ENCODE measurements at places on chromosomes 1 and 21.
A peak's percentile ranks its signal among the peaks of the same experiment; 100 is the strongest.

DNA sequence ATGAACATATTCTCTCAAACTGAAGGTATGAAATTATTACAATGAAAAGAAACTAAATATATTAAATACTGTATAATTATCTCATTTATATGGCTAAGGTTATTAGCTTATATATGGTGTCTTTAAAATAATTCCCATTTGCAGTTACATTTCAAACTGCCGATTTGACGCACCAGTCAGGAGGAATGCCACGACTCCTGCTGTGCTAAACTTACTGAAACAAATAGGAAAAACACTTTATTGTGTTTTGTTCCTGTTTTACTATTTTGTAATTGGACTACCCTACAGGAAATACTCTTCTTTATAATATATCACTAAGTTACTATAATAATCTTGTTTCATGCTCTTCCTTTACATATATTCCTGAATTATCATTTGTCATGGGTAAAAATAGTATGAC lies 117.8 kb downstream of the DPYD start:
- no peak for DNase-seq

DNA sequence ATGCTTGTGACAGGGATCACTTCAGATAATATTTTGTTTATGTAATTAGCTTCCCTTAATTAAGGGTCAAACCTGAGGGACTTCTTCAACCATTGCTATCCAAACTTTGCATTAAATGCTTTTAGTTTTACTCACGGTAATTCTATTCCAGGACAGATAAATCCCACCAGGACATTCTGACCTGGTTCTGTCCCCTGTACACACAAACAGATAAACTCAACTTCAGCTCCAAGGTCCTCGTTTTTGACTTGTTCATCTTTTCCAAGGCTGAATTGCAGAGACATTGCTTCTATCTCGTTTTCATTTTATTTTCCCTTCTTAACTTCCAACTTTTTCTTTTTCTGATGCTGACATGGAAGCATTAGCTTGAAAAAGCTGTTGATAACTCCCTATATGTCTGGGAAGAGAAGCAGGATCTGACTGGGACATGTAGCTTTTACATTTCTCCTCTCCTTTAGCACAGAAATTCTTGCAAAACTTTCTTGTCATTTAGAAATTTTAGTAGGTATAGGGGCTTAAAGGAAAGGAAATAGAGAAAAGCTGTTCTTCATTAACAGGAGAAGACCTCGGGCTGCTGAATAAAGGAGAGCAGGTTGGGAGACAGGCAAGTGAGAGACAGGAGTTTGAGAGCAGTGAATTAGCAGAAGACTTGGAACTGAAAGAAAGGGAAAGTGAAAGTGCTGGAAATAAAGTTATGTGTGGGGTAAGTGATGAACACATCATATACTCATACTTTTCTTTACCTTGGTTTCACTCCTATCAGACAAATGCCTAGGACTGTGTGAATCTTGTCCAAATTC lies 231.7 kb upstream of the B3GALT2 start:
- no peak for DNase-seq

DNA sequence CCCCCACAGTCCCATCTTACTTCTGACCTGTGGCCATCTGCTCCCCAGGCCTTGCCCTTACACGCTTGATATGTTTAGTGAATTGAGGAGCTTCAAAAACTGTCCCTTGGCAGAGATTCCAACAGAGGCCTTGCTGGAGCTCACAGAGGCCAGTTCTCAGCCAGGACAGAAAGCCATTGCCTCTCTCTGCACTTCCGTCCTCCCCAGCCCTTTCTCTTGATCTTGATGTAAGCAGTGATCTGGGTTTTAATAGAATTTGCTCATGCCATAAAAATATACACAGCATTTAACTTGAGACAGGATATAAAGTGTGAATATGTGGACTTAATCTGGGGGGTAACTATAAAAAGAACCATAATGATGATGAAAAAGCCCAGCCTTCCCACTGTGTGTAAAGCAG lies 453.5 kb downstream of the KIF26B start:
- DNase-seq, result no peak

DNA sequence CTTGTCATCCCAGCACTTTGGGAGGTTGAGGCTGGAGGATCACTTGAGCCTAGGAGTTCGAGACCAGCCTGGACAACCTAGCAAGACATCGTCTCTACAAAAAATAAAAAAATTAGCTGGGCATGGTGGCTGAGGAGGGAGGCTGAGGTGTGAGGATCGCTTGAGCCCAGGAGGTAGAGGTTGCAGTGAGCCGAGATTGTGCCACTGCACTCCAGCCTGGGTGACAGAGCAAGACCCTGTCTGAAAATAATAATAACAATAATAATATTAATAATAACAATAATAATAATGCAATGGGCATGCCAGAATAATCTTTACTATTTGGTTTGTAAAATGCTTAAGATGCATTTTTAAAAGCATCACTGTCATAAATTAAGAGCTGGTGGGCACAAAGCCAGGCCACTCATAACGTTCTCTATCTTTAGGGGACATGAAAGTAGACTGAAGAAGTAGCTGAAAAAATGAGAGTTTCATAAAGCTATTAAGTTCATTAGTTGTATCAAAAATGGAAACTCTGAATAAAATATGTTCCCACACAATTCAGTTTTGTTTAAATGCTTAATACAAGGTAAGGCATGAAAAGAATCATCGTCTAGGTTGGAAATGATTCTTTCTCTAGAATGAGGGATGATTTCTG lies 51.6 kb upstream of the ITPKB start:
- no peak for DNase-seq

DNA sequence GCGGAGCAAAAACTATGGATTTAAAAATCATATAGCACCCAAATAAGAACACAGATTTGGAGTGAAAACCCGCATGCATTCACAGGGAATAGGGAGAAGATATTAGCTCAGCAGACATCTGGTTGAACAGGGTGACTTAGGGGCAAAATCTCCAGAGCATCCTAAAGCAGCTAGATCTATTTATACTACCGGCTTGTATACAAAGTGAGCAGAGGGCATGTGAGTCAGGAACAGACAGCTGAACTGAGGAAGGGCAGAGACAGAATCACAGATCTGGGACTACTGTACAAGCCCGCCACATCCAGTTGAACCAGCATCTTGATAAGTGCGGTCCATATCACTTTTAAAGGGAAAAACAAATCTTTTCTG lies 35.2 kb upstream of the EXOSC10 start:
- no peak for DNase-seq

GRCh38 chr1:96309783-96310182 lies 411.8 kb upstream of the PTBP2 start:
- DNase-seq, result no peak

DNA sequence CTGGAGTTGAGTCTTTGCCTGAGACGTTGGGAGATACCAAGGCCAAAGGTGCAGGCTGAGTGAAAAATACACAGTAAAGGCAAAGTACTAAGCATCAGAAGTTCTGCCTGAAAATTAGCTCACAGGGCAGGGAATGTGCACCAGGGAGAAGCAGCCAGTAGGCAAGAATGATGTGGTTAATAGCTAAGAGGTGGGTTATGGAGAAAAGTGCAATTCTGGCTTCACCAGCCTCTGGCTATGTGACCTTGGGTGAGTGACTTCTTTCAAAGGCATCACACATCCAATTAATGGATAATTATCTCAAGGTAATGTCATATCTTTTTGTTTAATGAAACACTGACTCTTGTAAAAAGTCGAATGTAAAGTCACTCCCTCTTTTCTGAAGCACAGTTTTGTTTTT lies 230.7 kb upstream of the FGGY start:
- no peak for DNase-seq

- no peak for DNase-seq
These were observed 63.2 kb downstream of the WNT9A start for GRCh38 chr1:227884370-227885134.

DNA sequence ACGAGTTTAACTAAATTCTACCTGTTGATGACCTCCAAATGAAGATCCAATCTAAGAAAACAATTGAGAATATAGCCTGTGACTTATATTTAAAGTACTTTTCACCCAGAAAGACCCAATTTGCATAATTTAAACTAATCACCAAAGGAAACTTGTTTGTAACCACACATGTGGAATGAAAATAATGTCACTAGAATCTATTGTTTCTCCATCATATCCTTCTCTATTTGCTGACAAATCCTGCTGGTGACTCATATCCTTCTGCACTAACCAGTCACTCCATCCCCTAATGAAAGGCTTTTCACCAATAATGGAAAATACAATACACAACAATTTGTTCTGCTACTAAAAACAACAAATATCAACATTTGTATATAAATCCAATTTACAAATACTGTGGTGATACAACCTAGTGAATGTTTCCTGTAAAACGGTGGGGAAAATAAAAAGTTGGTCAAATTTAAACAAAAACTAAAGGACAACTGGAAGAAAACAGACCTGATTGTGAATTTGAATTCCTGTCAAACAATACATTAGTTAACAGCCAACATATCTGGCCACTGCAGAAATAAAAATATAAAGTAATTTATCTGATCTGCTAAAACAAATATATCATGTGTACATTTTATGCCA lies 6.5 kb downstream of the PTP4A2 start:
- DNase-seq, result no peak

- no peak for DNase-seq
These were observed 33.5 kb downstream of the CTBS start for GRCh38 chr1:84540759-84541158.

- no peak for DNase-seq
These were observed 1.9 kb upstream of the MAD2L2 start for GRCh38 chr1:11682799-11683198.

DNA sequence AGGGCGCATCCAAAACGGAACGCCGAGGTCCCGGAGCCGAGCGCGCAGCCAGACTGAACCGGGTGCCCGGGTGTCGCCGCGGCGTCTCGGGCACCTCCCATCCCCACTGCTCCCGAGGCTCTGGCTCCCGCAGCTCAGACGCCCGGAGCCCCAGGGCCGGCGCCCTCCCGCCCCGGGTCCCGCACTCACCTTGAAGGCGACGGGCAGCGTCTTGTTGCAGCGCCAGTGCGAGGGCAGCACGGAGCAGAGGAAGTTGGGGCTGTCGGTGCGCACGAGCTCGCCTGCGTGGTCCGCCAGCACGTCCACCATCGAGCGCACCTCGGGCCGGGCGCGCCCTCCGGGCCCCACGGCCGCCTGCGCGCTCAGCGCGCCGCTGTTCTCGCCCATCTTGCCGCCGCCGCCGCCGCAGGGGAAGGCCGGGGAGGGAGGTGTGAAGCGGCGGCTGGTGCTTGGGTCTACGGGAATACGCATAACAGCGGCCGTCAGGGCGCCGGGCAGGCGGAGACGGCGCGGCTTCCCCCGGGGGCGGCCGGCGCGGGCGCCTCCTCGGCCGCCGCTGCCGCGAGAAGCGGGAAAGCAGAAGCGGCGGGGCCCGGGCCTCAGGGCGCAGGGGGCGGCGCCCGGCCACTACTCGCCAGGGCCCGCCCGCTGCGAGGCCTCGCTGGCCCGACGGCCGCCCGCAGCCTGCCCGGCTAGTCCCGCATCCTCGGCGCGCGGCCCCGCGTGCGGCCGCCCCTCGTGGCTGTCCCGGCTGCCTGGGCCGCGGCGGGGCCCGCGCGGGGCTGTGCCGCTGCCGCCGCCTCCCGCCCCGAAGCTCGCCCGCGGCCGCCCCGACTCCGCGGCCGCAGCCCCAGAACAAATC lies 447 bp downstream of the RUNX3 start:
- peak; percentile 41 for DNase-seq

DNA sequence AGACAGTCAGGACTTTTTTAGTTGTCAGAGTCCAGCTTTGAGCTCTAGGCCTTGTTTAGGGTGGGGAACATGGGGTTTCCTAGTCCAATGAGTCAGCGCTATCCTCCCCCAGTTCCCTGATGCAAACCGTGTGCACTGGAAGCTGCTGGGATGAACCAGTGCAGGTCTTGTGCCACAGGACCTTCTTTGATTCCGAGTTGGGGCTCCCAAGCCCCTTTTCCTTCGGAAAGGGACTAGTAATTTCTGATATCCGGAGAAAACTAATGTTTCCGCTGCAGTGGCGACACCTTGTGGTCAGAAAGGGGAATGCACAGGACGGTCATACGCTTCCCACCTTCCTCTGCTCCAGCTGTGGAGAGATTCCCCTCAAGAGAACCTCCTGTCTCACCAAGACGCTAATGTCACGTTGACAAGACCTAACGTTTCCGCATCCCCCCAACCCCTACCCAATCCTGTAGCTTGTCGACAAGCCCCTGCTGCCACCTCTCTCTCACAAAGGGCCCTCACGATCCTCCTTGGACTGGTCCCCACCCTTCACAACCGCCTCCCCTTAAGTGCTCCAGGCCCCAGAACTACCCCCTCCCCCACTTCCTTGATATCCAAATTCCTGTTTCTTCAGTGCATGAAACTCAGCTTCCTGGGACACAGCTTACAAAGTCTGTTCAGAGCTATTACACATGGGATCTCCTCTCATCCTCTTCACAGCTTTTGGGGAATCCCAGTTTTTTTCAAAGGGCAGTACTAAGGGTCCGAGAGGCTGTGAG lies 30.9 kb downstream of the GPA33 start:
- DNase-seq, result peak; percentile 82

DNA sequence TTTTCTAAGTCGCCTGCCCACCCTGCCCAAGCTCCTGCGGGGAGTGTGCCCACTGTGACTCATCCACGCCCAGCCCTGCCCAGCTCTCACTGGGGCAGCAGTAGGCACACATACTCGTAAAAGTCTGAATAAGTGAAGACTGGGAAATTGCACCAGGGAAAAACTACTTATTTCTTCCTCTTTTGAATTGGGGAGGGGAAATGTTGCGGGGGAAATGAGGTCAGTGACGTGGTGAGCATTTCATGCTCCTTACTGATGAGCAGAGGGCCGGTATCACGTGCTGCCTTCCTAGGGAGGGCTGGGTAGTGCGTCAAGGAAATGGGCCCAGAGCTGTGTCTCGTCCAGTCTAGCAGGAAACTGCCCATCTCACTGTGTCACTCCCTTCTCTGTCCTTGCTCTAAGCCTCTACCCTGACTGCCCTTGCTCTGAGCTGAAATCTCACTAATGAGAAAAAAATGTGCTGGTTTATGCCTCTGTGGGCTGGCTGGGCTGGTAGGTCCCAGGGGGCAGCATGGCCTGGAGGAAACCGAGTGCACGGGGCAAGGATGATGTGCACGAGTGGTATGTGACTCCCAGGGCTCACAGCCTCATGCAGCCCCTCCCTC lies 13.5 kb upstream of the TNFRSF1B start:
- DNase-seq, result no peak

DNA sequence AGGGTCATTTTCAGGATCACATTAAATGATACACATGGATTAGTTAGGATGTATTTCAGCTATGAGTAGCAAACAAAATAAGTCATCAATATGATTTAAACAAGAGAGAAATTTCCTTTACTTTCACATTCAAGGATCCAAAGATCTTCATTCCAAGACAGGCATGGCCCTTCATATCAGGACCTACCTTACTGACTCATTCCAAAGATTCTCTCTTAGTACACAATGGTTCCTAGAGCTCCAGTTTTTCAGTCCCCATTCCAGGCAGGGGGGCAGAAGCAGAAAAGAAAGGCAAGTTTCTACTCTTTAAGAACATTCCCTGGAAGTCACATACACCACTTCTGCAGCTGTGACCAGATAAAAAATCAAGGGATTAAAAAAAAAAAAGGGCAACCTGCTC lies 23.7 kb downstream of the RGS2 start:
- DNase-seq, result no peak

DNA sequence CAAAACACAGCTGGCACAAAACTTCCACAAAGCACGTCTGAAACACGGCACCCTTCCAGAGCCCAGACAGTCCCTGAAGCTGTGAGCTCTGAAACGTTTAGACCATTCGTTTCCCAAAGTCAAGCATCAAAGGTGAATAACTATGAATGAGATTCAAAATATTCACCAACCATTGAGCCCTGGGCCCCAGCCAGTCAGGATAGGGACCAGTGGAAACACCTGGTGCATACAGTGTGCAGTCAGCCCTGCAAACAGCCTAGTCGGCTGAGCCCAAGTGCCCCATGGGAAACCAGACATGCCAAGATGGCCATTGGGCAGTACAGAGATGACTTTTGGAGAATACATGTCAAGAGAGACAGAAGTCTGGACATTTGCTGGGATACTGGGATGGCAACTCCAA lies 90.4 kb upstream of the EDN2 start:
- no peak for DNase-seq

All from neuronal stem cell (in vitro differentiated cells).